WTC11 (cell line): ENCODE measurements at places on chromosomes 13 and 19. TPM values are rescaled to one million over a fixed set of nuclear protein-coding genes. Genes with fewer than 3 reads are reported as not detected.

The CLEC17A gene
- total RNA-seq = 0.14 TPM in 1 of 3 replicates, not detected in the others

The FEM1A gene
- total RNA-seq = 15.7 to 16.1 TPM (median 15.8 TPM) in 3 replicates

DNA sequence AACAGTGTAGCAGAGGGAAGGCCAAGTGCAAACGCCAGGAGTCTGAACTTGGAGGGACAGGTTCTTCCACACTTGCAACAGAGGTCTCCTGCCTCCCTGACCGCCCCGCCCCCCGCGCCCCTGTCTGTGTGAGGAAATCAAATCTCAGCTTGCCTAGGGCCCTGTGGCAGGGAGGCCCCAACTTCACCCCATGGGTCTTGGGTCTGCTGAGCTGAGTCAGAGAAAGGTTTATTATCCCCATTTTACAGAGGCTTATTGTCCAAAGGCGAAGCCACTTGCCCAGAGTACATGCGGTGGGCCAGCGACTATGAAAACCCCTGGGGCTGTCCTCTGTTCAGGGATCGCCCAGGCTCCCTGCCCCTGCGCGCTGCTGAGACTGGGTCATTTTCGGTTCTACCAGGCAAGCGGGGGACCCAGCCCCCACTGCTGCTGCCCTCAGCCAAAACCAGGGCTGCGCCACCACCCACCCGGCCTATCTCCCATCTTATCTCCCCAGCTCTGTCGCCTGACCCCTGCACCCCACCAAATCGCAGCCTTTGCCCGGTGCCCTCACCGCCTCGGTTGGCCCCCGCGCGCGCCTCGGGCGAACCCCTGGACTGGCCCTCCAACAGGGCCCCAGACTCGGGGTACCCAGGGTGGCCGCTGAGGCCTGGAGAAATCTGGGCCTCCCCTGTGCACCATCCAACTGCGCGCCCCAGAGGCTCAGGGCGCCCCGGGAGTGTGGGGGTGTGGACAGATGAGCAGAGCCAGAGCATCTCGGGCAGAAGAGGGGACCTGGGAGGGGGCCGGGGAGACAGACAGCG is 850 bp upstream of the CERS4 start:
- H3K27me3 ChIP-seq = no peaks in the 10 kb centered on the region
- H3K36me3 ChIP-seq = peaks cover 12% of the 10 kb centered on the region
- peak; percentile 47 for DNase-seq
- H3K4me3 ChIP-seq = peak overlapping the region; percentile 70

- peaks cover 2% of the 10 kb centered on the region; the same call in 1 of the 2 replicates for H3K4me1 ChIP-seq
- H3K27me3 ChIP-seq = no peaks in the 10 kb centered on the region
- DNase-seq = no peak
Measured at GRCh38 chr13:112842931-112843391, 126.1 kb upstream of the MCF2L start.
